ENCODE measurements at places on chromosomes 6 and 20.

DNA sequence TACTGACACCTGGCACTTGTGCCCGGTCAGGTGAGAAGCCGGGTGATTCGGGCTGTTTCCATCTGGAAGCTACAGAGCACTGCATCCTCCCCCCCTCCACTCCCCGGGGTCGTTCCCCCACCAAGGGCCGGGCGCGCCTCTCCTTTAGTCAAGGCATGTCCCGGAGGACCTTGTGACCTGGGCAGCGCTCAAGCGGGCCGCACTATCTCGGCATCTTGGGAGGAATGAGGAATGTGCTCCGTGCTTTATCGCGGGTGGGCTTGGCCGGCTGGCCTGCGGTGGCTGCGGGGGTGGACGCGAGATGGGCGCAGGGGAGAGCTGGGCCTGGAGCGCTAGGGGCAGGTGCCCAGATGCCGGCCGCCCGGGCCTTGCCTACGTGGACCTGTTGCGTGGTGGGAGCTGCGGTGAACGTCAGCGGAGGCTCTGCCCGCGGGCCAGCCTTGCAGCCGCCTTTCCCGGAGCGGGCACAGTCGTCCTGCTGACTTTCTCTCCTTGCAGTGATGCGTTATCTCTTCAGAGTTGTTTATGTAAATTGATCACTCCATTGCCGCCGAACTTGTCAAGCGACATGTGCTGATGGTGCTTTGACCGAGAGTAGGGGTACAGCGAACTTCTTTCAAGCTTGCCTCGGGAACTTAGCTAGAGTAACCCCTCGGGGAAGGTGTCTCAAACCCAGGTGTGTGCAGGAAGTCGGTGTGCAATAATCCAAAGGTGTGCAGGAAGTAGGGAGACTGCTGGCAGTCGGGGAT lies 1.1 kb downstream of the LRRC1 start:
- DNase-seq = peak; percentile 1

- no peak for DNase-seq
Observed at GRCh38 chr6:125549202-125549884, 200.1 kb upstream of the HEY2 start.

DNA sequence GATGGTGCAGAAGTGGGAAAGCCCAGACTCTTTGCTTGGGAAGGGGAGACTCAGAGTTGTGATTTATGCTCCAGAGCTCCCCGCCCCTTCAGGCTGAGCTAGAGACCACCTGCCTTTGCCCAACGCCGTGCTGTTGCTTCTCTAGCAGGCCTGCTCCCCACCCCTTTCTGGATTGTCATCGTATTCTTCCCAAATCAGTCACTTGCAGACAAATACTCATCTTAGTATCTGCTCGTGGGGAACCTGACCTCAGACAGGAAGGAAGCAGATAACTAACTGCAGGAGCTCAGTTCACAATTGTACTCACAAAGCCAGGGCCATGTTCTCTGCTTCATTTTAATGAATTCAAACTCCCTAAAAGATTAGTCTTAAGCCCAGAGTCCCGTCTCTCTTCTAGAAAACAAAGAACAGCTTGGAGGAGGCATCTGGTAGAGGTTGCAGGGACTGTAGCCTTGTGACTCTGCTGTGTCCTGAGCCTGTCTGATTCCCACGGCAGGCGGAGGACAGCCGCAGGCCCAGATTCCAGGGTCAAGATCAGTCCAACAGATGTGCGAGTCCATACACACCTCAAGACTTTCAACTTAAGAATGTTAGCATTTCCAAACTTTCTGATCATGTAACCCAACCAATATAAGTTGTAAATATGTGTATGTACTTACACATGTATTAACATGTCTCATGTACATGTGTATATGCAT lies 57.2 kb upstream of the GGTLC1 start:
- DNase-seq = no peak

GRCh38 chr20:17863577-17864292 lies 104.9 kb downstream of the SNX5 start:
- no peak for DNase-seq

GRCh38 chr20:4720977-4721349 lies 746 bp upstream of the PRND start:
- no peak for DNase-seq

DNA sequence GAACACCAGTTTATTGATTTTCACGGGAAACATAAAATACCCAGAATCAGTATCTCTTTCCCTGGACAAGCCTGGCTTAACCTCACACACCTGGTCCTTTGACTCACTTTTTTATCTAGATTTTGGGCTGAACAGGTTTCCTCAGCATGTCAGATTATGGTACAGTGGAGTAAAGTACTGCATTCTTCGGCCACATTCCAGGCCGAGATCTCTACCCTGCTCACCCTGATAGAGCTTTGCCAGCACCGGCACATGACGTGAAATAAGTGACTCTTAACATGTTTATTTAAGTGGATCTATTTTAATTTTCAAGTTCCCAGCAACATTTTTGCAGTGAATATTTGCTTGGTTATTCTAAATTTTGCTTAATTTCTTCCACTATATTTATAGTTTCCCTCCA lies 79.0 kb upstream of the POPDC3 start:
- no peak for DNase-seq

- DNase-seq = no peak
Observed at GRCh38 chr6:4892785-4893485, 110.9 kb downstream of the RPP40 start.

DNA sequence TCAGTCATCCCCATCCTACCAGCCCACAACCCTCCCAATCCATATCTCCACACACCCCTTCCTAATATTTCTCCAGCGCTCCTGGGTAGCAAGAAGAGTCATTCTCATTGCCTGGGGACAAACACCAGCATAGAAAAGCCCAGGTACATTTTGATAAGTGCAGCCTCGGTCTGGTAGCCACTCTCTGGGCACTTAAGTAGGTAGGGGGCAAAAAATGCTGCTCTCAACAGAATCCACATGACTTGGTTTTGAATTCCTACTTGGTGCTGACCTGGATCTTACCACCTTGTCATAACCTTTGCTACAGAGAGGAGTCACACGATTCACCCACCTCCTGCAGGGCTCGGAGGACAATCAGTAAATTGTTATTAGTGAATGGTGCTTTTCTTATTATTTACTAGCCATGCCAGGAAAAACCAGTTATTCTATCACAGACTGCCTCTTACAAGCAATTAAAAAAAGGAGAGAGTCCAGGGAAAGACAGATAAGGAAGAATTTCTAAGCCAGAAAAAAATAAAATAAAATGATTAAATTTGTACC lies 249.1 kb downstream of the LY86 start:
- DNase-seq = no peak

GRCh38 chr20:35111141-35111888 lies 18.7 kb upstream of the TRPC4AP start:
- no peak for DNase-seq

DNA sequence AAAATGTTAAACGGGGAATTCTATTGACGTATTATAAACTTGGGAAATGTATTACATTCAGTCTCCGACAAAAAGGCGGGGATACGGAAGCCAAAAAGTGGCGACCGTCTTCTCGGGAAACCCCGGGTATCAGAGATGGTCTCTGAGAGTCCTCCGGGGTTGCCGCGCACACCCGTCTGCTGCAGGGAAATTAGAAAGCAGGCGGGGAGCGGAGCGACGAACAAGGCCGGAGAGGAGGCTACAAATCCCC lies 1.5 kb downstream of the SALL4 start:
- DNase-seq = no peak

DNA sequence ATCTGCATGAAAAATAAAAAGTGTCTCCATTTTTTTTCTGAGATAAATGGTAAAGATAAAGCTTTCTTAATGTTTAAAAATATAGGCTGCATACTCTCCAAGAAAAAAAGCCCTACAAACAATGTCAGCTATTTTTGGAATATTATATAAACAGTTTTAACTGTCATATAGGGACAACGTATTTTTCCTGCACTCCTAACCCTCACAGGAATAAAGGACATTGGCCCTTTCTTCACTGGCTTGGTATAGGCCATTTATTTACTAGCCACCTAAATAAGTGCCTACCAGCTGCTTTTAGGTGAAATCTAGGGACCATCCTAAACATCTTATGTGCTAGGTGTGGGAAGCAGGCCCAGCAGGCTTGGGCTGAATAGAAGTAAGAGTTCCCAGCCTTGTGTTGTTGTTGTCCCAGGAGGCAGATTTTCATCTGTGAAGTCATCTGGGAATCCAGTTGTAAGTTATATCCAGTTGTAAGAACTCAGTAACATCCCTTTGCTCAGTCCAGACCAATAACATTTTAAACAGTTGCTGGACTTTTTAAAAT lies 21.3 kb downstream of the FOXO3 start:
- no peak for DNase-seq

- no peak for DNase-seq
Observed at GRCh38 chr20:22371843-22372242, 212.5 kb downstream of the FOXA2 start.

DNA sequence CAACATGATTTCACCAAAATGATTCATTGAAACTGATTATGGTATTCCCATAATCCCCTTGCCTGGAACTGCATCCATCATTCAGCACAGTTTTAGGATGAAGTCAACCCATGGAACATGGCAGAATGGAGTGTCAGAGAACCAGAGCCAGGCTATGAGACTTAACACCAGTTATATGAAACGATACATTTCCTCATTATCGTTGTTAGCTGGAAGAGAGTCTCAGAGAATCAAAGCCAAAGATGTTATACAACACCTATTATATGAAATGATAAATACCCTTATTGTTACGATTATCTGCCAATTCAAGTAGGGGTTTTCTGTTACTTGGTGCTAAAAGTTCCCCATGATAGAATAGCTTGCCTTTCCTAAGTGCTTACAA lies 131.2 kb downstream of the BCAS1 start:
- no peak for DNase-seq

DNA sequence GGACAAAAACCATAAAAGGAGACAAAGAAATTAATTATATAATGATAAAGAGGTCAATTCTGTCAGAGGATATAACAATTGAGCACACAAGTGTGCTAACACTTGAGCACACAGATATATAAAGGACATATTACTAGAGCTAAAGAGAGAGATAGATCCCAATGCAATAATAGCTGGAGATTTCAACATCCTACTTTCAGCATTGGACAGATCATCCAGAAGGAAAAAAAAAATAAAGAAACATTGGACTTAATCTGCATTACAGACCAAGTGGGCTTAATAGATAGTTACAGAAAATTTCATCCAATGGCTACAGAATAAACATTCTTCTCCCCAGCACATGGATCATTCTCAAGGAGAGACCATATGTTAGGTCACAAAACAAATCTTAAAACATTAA lies 9.9 kb downstream of the VNN1 start:
- no peak for DNase-seq

- DNase-seq = no peak
Observed at GRCh38 chr20:24465159-24465558, 4.3 kb upstream of the SYNDIG1 start.

- no peak for DNase-seq
Observed at GRCh38 chr20:64112691-64113443, 5.5 kb upstream of the NPBWR2 start.

DNA sequence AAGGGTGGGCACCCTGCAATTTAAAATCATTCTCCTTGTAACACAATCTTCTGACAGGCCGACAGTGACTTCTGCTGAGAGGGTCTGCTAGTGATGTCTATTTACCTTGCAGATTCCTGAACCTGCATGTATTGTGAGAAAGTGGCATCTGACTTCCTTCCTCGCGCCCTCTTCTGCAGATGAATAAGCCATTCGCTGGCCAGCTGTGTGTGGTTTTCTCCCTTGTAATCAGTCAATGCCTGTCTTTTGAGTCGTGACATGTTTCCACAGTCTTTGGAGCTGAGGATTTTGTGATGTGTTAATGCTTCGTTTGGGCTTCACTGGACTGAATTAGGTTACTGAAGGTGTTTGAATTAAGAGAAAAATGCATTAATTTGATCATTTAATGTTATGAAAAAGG lies 125.3 kb downstream of the GRM1 start:
- DNase-seq = no peak

DNA sequence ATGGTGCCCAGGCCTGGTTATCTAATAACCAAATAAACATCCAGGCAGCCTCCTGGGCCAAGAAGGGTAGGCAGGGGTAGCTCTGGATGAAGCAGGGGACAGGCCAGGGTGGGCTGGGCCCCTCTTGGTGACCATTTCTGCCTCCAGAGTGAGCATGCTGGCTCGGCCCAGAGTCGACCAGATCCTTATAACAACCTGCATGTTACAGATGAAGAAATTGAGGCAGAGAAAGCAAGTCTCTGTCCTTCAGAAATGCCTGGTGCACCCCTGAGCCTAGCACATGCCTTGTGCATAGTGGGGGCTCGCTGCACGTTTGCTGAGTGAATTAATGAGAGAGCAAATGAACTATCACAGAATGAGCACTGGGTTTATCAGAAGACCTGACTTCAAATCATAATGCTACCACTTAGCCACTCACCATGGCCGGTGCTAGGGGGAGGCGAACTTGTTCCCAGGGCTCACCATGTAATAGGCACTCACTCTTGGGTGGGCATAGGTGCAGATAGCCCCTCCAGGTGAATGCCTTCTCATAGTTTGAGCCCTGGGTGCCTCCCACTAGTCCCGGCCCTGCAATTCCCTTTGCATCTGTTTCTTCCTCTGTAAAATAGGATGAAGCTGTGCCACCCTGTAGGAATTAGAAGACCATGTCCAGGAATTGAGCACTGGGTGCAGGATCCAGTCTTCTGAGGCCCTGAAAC lies 3.8 kb upstream of the APCDD1L start:
- DNase-seq = no peak

- no peak for DNase-seq
Observed at GRCh38 chr6:28266563-28266961, 381 bp upstream of the ZSCAN26 start.

DNA sequence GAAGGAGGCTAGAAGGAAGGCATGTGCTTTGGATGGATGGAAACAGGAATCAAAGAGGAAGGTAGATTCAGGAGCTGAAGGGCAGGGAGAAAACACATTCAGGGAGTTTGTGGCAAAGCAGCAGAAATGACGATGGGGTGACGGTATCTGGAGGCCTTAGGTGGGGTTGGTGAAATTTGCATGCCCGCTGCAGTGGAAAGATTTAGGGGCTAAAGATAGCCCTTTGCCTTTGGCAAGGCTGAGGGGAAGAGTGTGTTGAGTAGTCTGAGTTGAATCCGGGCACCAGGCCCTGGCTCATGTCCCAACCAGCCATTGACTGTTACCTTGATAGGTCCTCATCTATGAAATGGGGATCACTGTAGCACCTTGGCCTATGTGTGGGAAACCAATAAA lies 1.3 kb downstream of the GZF1 start:
- DNase-seq = no peak

DNA sequence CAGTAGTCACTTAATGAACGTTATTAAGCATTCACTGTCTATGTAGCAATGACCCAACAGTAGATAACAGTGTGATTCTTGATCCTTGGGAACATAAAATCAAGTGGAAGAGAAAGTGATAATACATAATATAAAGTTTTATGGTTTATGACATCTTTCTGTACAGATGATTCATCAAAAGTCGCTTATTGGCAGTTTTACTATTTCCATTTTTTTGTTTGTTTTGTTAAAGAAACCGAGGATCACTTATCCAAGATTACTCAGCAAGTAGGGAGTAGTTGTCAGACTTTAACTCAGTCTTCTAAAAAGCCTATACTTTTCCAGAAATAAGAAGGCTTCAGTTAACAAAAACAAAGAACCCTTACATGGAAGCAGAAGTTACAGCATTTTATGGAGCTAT lies 260.8 kb downstream of the ZFAND3 start:
- DNase-seq = no peak

Measured in T follicular helper cell (primary cell).